Renal pelvis (tissue), 12 donors: ENCODE measurements at places on chromosomes 5 and 9. TPM values are rescaled to one million over a fixed set of nuclear protein-coding genes. Genes with fewer than 3 reads are reported as not detected.

The ESM1 gene
- polyA plus RNA-seq = 9.0 TPM

The RAI14 gene
- 87.9 TPM for polyA plus RNA-seq

The MARCHF11 gene
- polyA plus RNA-seq = 3.6 TPM

The ADAMTSL2 gene
- polyA plus RNA-seq = 1.6 TPM

The ARL14EPL gene
- not detected for polyA plus RNA-seq

The IL4 gene
- 0.37 TPM for polyA plus RNA-seq

The MXD3 gene
- 30.8 TPM for polyA plus RNA-seq

The PCDHGA2 gene
- 8.3 TPM for polyA plus RNA-seq

The ADRB2 gene
- polyA plus RNA-seq = 0.21 TPM

The TRIP13 gene
- 13.6 TPM for polyA plus RNA-seq

The HMCN2 gene
- 1.8 TPM for polyA plus RNA-seq

DNA sequence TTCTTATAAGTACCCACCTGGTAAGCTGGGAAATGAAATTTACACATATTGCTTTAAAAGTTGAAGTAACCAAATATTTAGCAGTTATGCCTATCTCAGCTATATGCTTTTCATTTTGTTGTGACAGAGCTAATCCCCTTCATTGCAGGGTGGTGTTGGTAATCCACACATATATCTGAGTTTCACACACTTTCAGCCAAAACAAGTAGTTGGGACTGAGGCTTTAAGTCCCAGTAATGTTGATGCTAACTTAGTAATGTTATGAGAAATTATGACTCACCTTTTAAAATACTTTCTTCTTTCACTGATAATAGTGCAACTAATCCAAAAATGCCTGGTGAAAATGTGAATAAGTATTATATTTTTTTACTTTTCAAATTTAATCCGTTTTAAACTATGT lies 19.2 kb upstream of the RICTOR start:
- no peak for DNase-seq

DNA sequence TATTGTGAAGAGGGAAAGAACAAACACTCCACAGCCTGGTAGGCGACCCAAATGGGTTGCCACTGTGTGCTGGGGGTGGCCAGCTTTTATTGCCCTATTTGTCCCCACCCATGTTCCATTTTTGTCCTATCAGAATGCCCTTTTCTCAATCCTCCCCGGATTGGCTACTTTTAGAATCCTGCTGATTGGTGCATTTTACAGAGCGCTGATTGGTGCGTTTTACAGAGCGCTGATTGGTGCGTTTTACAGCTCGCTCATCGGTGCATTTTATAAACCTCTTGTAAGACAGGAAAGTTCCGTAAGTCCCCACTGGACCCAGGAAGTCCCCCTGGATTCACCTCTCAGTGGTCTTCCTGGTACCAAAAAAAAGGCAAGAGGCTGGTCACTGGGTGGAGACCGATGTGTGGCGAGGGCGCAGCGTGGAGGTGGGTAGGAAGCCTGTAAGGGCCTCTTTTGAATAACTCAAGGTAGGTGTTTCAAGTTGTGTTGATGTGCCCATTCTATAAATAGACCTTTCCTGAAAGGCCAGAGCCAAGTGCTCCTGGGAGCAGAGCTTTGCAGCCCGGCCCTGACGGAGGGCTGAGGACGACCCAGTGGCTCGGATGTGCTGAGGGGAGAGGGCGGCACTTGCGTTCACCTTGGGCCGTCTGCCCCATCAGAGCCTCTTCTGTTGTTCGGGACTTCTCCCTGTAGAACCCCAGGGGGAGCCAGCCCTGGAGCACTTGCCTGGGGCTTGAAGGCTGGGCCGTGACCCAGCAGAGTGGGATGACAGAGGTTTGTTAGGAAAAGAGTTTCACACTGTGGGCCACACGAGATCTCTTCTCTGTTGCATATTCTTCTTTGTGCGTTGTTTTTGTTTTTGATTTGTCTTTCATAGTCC lies 7.2 kb upstream of the GFPT2 start:
- no peak for DNase-seq

- DNase-seq = no peak
Measured at GRCh38 chr5:120690621-120691407, 226.7 kb downstream of the PRR16 start.

- DNase-seq = no peak
Measured at GRCh38 chr9:32423371-32423770, 38.9 kb downstream of the ACO1 start.

GRCh38 chr5:153546566-153546965 lies 56.1 kb downstream of the GRIA1 start:
- no peak for DNase-seq

GRCh38 chr5:91848453-91848852 lies 465.3 kb upstream of the ARRDC3 start:
- no peak for DNase-seq

DNA sequence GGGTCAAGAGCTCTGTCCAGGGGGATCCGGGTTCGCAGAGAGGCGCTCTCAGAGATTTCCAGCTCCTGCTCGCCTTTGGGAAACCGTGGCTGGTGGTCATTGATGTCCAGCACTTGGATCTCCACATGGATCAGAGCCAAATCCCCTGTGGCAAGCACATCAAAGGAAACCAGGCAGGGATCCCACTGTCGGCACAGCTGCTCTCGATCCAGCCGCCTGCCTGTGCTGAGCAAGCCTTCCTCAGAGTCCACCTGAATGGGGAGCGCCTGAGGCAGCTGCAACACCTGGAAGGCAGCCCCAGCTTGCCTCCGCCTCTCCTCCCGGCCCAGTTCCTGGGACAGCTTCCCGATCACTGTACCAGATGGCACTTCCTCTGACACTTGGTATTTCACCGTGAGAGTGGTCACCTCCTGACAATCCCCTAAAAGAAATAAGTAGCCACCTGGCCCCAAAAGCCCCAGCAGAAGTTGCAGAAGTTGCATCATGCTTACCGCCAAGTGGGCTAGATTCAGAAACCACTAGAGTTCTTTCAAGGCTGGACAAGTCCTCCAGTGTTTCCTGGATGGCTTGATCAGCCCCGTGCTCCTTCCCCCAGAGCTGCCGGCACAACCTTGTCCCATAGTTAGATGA lies 520 bp downstream of the PCDH12 start:
- DNase-seq = no peak

DNA sequence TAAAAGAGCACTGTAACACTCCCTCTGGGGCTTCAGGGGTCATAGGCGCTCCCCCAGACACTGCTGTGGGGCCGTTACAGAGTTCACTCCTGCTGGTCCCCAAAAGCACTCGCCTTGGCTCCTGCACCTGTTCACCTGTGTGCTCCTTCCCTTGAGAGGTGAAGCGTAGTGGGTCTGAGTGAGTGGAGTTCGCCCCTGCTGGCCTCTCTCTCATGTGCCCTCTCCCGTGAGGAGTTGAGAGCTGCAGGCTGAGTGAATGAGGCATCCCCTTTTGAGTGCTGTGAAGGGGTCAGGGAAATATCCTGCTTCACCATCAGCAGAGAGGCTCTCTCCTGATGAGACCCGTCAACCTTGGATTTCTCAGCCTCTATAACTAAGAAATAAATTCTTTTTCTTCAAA lies 134.6 kb upstream of the TUT7 start:
- no peak for DNase-seq

GRCh38 chr9:120361551-120361950 lies 218.4 kb downstream of the CDK5RAP2 start:
- DNase-seq = no peak

- DNase-seq = no peak
Measured at GRCh38 chr5:103402851-103403250, 144.3 kb downstream of the MACIR start.

- DNase-seq = peak; percentile 36
Measured at GRCh38 chr9:92607773-92608172, 62.2 kb downstream of the IPPK start.

GRCh38 chr9:34321451-34321850 lies 7.6 kb downstream of the KIF24 start:
- DNase-seq = no peak

- no peak for DNase-seq
Measured at GRCh38 chr9:8852301-8852864, 1052.8 kb upstream of the DMAC1 start.

GRCh38 chr9:120914396-120914795 lies 12.2 kb downstream of the TRAF1 start:
- DNase-seq = no peak

GRCh38 chr5:74130155-74130897 lies 504.3 kb downstream of the ARHGEF28 start:
- no peak for DNase-seq

DNA sequence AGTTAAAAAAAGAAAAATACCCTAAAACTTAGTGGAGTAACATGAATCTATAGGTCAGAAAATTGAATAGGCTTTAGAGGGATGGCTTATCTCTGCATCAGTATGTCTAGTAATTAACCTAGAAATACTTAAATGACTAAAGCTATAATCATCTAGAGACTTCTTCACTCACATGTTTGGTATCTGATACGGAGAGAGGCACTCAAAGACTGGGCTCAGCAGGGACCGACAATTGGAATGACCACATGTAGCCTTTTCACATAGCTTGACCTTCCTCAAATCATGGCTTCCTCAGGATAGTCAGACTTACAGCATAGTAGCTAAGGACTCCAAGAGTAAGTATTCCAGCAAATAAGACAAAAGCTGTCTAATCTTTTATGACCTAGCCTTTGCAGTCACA lies 105.3 kb upstream of the RORB start:
- DNase-seq = no peak
